CD4-positive, CD25-positive, alpha-beta regulatory T cell (primary cell): ENCODE measurements at places on chromosomes 4 and X. TPM values are rescaled to one million over a fixed set of nuclear protein-coding genes. Genes with fewer than 3 reads are reported as not detected.
A peak's percentile ranks its signal among the peaks of the same experiment; 100 is the strongest.

GRCh38 chr4:98993419-98994071 lies 2.0 kb upstream of the METAP1 start:
- DNase-seq = no peak
- H3K27ac ChIP-seq = no peak overlapping the region
- no peaks in the 10 kb centered on the region for H3K36me3 ChIP-seq
- H3K4me1 ChIP-seq = peaks cover 16% of the 10 kb centered on the region
- no peaks in the 10 kb centered on the region for H3K27me3 ChIP-seq

DNA sequence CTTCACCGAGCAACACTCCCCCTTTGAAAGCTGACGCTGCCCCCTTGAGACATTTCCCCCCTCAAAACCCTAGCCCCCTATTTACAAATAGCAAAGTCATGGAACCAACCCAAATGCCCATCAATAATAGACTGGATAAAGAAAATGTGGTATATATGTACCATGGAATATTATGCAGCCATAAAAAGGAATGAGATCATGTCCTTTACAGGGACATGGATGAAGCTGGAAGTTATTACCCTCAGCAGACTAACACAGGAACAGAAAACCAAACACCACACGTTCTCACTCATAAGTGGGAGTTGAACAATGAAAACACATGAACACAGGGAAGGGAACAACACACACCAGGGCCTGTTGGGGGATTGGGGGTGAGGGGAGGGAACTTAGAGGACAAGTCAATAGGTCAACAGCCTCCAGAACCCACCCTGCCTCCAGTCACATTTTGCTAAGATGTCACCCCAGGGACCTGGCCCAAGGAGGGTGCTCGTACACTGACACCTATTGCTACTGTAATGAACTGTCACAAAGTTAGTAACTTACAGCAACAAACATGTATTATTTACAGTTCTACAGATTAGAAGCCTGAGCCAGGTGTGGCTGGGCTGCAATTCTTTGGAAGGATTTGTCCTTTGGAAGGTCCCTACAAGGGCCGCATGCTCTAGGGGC lies 20.6 kb downstream of the SCD5 start:
- no peaks in the 10 kb centered on the region for H3K36me3 ChIP-seq
- H3K4me1 ChIP-seq = no peaks in the 10 kb centered on the region
- no peak overlapping the region for H3K4me3 ChIP-seq
- H3K27ac ChIP-seq = no peak overlapping the region
- H3K27me3 ChIP-seq = peaks cover 2% of the 10 kb centered on the region
- no peak for DNase-seq

DNA sequence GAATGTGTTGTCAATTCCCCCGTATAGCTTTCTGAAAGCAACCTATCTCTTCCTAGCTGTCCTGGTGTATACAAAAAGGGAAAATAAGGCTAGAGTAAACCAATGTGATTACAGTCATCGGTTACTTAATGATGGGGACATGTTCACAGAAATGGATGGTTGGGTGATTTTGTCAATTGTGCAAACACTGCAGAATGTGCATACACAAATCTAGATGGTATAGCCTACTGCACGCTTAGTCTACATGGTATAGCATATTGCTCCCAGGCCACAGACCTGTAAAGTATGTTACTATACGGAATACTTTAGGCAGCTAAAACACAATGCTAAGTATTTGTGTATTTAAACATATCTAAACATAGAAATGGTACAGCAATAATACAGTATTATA lies 5.1 kb downstream of the DTHD1 start:
- peak overlapping the region; percentile 80 for H3K27ac ChIP-seq
- peak overlapping the region; percentile 57 for H3K4me3 ChIP-seq
- DNase-seq = no peak
- H3K27me3 ChIP-seq = no peaks in the 10 kb centered on the region
- peaks cover 12% of the 10 kb centered on the region for H3K4me1 ChIP-seq

DNA sequence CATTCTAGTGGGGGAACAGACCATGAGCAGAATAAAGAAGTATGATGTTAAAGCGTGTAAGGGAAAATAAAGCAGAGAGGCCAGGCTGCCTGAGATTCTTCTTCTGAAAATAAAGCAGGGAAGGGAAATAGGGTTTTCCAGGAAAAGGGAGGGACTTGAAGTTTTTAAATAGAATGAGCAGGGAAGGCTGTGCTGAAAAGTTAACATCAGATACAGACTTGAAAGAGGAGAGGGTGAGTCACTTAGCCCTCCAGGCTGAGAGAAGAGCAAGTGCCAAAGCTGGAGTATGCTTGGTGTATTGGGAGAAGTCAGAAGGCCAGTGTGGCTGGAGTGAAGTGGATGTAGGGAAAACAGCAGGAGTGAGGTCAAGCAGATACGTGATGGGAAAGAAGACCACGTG lies 10.0 kb upstream of the PLK4 start:
- H3K36me3 ChIP-seq = no peaks in the 10 kb centered on the region
- no peak overlapping the region for H3K27ac ChIP-seq
- no peak overlapping the region for H3K4me3 ChIP-seq
- H3K4me1 ChIP-seq = no peaks in the 10 kb centered on the region

DNA sequence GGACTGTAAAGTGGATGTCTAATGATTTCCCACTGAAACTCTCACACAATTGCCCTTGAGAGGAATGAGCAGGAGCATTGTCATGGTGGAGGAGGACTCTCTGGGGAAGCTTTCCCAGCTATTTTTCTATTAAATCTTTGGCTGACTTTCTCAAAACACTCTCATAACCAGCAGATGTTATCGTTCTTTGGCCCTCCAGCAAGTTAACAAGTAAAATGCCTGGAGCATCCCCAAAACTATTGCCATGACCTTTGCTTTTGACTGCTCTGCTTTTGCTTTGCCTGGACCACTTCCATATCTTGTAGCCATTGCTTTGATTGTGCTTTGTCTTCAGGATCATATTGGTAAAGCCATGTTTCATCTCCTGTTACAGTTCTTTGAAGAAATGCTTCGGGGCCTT lies 120.2 kb upstream of the PDE5A start:
- no peaks in the 10 kb centered on the region for H3K27me3 ChIP-seq
- H3K4me3 ChIP-seq = no peak overlapping the region
- no peaks in the 10 kb centered on the region for H3K4me1 ChIP-seq

DNA sequence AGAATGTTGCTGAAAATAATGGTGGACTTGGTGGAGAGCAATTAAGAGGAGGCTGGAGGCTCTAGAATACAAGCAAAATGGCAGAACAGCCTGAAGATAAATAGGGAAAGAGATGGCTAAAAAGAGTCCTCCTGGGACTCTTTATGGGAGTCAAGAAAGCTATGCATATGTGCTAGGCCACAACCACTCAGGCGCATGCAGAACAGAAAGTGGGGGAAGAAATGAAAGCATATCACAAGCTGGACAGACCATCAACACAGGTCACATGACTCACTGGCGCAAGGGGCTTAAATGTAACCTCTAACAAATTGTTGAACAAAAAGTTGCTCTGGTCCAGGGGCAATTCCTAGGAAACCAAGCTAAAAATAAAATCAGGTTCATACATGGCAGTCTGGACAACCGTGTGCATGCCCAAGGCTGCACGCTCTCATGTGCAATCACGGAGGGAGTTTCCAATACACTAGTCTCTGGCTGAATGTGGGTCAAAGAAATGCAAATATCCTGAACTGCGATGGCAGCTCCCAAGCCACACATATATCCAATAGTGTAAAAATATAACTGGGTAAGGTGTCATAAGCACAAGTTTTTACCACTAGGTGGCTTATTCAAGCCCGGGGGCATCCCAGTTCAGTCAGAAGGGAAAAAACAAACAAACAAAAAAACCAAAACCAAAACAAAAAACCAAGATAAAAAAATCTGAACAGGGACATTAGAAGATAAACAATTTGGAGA lies 45.4 kb downstream of the ZNF711 start:
- H3K36me3 ChIP-seq = no peaks in the 10 kb centered on the region
- DNase-seq = no peak
- no peak overlapping the region for H3K4me3 ChIP-seq
- no peaks in the 10 kb centered on the region for H3K27me3 ChIP-seq
- no peak overlapping the region for H3K27ac ChIP-seq

DNA sequence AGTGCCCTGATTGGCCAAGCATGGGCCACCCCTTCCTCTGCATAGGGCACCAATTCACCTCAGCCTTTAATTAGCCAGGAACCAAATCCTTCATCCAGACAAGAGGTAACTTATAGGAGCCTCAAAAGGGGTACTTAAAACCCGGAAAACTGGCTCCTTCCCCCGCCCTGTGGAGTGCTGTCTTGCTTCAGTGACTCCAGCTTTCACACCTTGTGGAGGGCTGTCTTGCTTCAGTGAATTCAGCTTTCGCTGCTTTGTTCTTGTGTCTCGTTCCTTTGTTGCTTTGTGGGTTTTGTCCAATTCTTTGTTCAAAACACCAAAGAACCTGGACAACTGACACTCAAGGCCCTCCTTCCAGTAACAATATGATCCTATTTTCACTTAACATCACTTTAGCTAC lies 82.2 kb upstream of the FRG1 start:
- no peaks in the 10 kb centered on the region for H3K4me1 ChIP-seq
- no peak overlapping the region for H3K4me3 ChIP-seq
- DNase-seq = no peak
- H3K36me3 ChIP-seq = no peaks in the 10 kb centered on the region
- no peaks in the 10 kb centered on the region for H3K27me3 ChIP-seq

ARHGAP36 gene
- total RNA-seq = not detected

PPP4R3C gene
- total RNA-seq = not detected

IL13RA1 gene
- total RNA-seq = not detected

OPRPN gene
- not detected for total RNA-seq

GJB1 gene
- total RNA-seq = not detected

DNA sequence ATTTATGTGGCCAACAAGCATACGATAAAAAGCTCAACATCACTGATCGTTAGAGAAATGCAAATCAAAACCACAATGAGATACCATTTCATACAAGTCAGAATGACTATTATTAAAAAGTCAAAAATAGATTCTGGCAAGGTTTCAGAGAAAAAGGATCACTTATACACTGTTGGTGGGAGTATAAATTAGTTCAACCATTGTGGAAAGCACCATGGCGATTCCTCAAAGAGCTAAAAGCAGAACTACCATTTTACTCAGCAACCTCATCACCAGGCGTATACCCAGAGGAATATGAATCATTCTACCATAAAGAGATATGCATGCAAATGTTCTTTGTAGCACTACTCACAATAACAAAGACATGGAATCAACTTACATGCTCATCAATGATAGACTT lies 478.7 kb upstream of the GALNTL6 start:
- no peaks in the 10 kb centered on the region for H3K4me1 ChIP-seq
- H3K27ac ChIP-seq = no peak overlapping the region
- no peak for DNase-seq
- no peaks in the 10 kb centered on the region for H3K27me3 ChIP-seq

UGT2B11 gene
- not detected for total RNA-seq

ATP2B3 gene
- total RNA-seq = not detected

DNA sequence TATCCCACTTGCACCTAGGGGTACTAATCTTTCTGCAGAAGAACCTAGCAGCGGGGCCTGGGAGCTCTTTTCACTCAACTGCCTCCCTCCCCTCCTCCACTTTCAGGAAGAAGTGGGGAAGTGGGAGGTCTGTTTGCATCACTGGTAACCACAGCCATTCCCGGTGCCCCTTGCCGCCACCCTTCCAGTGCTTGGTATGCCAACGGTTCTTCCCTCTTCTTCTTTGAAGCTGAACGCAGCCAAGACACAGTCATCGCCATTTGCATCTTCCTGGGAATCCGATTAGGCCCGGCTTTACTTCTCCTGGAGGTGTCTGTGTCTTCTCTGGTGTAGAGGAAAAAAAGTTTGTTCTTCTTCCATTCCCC lies 47.2 kb upstream of the RBPJ start:
- H3K4me1 ChIP-seq = no peaks in the 10 kb centered on the region
- DNase-seq = no peak
- H3K27ac ChIP-seq = no peak overlapping the region

VCX3B gene
- total RNA-seq = not detected

DNA sequence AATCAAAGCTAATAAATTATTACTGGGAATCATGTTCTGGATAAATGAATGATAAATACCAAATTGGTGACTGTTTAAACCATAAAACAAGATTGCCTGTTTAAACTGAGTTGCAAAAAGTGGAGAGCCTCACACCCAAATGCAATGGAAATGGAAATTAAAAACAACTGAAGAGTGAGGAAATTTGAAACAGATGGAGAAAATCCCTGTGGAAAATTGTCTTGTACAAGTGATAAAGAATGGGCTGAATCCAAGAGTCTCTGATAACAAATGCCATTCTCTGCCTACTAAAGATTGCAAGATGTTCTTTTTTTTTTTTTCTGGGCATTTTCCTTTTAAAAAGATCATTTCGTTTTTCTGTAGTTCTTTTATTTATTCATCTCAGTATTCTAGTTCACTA lies 426.3 kb downstream of the NLGN4X start:
- H3K4me3 ChIP-seq = no peak overlapping the region
- DNase-seq = no peak
- no peaks in the 10 kb centered on the region for H3K36me3 ChIP-seq
- no peaks in the 10 kb centered on the region for H3K4me1 ChIP-seq

C4orf51 gene
- total RNA-seq = not detected

DNA sequence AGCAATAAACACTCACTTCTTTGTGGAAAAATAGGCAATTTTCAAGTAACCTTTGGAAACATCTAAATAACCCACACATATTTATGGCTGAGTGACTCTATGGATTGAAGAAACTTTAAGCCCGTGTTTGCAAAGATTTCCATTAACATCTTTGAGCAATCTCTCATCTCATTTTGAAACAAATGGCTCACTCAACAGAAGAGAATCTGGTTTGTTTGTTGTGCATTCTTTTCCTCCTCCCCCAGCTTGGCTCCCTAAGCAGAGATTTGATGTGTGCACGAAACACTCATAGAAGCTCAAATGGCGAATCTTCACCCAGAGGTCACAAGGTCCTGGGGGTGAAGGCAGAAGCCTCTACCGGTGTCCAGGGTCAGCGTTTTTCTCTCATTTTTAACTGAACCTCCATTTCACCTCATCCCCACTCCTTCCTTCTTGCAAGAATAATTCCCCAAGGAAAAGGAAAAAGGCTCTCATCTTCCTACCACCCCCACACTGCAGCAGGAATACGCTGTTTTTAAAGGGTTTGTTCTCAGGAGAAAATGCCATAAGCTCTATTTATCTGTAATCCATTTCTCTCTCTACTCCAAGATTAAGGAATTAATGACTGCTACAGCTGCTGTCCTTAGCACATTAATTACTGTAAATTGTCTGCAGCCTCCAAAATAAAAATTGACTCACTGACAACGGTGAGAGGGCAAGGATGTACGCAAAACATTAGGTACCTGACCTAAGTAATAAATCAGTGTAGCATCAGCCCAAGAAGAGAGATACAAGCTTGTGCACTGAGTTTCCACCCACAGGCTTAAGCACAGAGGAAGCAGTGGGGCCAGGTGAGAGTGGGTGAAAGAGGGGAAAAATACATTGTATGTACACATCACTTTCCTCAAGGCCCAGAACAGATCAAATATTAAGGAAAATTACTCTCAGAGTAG lies 307.6 kb upstream of the NOCT start:
- no peak for DNase-seq
- no peaks in the 10 kb centered on the region for H3K27me3 ChIP-seq
- H3K27ac ChIP-seq = no peak overlapping the region
- no peak overlapping the region for H3K4me3 ChIP-seq
- H3K4me1 ChIP-seq = no peaks in the 10 kb centered on the region

DNA sequence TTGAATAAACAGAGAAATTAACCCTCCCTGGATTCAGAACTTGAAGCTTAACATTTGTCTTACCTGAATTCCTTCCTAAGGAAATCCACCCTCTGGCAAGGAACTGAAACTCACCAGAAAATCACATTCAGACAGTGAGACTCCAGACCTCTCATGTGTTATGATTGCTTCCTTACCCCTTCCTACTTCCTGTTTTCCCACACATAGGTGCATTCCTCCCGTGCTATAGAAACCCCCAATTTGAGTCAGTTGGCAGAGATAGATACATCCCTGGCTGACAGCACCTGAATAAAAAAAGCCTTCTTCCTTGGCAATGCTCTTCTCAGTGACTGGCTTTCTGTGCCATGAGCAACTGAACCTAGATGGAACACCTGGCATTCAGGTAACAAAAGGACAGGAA lies 157.0 kb upstream of the SMIM31 start:
- no peak overlapping the region for H3K27ac ChIP-seq
- H3K4me3 ChIP-seq = no peak overlapping the region
- no peaks in the 10 kb centered on the region for H3K36me3 ChIP-seq
